ENCODE measurements at places on chromosomes 7 and 10.
A peak's percentile ranks its signal among the peaks of the same experiment; 100 is the strongest.

- DNase-seq, result no peak
These were observed 637.1 kb downstream of the GATA3 start for GRCh38 chr10:8691498-8692017.

- no peak for DNase-seq
These were observed 29.0 kb upstream of the OGDHL start for GRCh38 chr10:49791100-49791499.

GRCh38 chr10:12333380-12334185 is 15.8 kb upstream of the CAMK1D start:
- DNase-seq, result no peak

DNA sequence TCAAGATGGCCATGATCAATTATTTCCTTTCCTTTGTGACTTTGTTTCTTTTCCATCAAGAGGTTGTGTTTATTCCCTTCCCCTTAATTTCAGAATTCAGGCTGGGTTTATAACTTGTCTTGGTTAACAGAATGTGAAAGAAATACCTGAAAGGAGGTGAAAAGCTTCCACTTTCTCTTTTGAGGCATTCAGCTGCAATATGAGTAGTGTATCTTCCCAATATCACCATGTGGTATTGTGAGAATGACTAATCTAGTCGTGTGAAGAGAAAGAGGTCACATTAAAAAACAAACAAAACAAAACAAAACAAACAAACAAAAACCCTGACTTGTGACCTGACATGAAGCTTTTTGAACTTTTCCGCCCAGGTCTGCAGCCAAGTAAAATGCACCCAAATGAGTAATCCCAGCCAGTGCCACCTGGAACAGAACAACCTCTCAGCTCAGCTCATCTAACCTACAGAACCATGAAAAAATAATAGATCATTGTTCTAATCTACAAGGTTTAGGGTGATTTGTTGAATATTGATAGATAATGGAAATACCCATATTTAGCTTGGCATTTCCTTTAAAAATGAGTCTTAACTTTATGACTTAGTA is 70.8 kb upstream of the TEX47 start:
- no peak for DNase-seq

- DNase-seq, result no peak
These were observed 558.8 kb upstream of the GALNT17 start for GRCh38 chr7:70573071-70573661.

GRCh38 chr7:138658889-138659288 is 42.3 kb downstream of the SVOPL start:
- no peak for DNase-seq

DNA sequence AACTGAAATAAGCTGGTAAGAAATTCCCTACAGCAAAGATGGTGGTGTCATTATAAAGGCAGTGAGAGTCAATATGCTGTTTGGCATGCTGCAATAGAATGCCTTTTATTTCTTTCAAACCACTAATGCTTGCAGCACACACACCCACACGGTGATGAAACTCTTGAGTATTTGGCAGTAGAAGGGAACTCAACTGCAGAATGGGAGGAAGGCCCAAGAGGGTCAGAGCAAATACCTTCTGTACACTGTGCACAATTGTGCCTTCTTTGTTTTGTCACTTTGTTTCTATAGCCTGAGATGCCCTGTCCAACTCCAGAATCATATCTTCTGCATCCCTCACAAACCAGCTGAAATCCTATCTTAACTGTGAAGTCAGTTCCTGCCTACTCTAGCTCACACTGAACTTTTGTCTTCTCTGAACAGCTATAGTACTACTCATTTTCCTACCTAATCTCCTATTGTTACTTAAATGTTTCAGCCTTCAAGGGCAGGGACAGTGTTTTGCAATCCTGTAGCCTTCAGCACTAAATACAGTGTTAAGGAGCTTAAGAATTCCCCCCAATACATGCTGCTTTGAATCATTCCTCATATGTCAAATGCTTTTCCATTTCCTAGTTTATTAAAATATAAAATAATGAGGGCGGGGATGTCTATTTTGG is 22.2 kb downstream of the MMS19 start:
- DNase-seq, result no peak

GRCh38 chr7:31720366-31720765 is 33.4 kb downstream of the PPP1R17 start:
- no peak for DNase-seq

GRCh38 chr7:33300131-33300530 is 170.8 kb downstream of the BBS9 start:
- no peak for DNase-seq

DNA sequence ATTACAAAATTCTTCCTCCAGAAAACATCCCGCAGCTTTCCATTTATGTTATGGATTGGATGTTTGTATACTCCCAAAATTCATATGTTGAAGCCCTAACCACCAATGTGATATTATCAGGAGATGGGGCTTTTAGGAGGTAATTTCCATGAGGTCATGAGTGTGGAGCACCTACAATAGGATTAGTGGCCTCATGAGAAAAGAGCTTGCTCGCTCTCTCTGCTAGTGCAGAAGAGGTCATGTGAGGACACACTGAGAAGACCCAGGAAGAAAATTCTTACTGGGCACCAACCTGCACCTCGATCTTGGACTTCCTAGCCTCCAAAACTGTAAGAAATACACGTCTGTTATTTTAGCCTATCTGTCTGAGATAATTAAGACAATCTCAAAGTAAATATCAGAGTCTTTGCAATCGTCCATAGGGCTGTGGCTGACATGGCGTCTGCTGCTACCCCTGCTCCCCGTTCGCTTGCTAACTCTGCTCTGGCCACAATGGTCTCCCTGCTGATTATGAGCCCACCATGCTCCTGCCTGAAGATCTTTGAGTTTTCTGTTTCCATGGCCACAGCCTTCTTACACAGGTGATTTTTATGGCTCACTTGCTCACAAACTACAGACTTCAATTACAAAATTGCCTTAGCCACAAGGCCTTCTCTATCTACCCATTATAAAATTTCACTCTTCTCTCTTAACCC is 333.3 kb downstream of the CACNA2D1 start:
- no peak for DNase-seq

- no peak for DNase-seq
These were observed 19.9 kb downstream of the TMEM270 start for GRCh38 chr7:73880755-73881328.

GRCh38 chr7:127885843-127886242 is 145.4 kb downstream of the LRRC4 start:
- DNase-seq, result no peak

DNA sequence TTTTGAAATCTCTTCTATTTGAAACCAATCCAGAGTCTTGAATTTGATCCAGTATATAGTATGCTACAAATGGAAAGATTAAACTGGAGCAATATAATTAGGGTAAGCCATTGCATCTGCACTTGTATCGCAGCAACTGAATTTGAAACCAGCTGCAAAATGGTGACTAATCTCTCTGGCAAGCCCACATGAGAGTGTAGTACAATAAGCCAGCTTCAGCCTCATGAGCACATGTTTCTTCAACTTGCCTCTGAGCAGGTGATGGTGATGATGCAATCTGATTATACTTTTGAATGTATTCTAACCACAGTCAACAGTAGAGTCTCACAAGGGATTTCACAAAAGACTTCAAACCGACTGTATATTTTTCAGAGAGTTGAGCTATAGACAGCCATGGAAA is 829 bp upstream of the RPA3 start:
- peak; percentile 6 for DNase-seq

- DNase-seq, result no peak
These were observed 2.0 kb upstream of the NRAP start for GRCh38 chr10:113665806-113666354.

- DNase-seq, result no peak
These were observed 17.5 kb upstream of the CDK1 start for GRCh38 chr10:60760711-60761210.

DNA sequence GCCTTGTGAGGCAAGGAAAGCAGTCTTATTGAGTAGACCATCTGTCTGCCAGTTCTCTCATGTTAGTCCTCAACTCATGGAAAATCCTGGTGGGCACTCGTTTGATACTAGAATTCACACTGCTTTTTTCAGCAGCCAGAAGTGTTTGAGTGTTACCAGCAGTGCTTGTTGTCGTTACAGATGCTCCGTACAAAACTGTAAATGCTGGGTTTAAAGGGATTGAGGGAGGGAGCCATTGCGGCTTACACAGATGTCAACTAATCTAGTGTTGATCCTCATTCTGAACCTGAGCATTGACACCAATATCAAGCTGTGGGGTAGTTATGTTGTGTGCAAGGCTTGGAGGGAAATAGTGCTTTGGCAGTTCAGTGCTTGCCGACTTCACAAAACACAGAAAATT is 348.6 kb downstream of the AUTS2 start:
- DNase-seq, result no peak

- no peak for DNase-seq
These were observed 26.9 kb downstream of the NOD1 start for GRCh38 chr7:30451539-30452279.

- no peak for DNase-seq
These were observed 9.8 kb downstream of the PTPRZ1 start for GRCh38 chr7:121882731-121883130.

DNA sequence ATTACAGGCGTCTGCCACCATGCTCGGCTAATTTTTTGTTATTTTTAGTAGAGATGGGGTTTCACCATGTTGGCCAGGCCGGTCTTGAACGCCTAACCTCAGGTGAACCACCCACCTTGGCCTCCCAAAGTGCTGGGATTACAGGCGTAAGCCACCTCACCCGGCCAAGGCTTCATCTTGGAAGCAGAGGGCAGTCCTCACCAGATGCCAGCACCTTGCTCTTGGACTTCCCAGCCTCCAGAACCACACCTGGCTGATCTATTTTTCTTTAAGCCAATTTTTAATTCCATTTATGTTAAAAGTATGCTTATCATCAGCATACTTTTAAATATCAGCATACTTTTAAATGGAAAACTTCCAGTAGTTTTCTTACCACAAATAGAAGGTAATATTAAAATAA is 12.2 kb downstream of the ANXA7 start:
- DNase-seq, result no peak

DNA sequence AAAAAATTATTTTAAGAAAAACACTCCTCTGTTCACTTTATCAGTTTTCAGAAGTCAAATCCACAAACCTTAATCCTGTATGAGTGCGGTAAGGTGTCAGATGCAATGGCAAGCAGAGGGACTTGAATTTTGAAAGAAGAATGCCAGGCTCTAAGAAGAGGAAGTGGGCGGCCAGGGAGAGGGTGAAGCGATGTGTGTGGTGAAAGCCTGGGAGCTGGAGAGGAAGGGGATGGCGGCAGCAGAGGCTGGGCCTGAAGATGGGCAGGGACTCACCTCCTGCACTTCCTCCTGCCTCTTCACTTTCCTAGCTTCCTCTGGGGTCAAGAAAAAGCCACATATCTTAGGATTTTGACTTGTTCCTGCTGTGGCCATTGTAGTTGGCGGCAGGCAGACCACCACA is 609.6 kb downstream of the PARD3 start:
- no peak for DNase-seq

GRCh38 chr10:3755440-3756359 is 29.3 kb downstream of the KLF6 start:
- DNase-seq, result no peak

DNA sequence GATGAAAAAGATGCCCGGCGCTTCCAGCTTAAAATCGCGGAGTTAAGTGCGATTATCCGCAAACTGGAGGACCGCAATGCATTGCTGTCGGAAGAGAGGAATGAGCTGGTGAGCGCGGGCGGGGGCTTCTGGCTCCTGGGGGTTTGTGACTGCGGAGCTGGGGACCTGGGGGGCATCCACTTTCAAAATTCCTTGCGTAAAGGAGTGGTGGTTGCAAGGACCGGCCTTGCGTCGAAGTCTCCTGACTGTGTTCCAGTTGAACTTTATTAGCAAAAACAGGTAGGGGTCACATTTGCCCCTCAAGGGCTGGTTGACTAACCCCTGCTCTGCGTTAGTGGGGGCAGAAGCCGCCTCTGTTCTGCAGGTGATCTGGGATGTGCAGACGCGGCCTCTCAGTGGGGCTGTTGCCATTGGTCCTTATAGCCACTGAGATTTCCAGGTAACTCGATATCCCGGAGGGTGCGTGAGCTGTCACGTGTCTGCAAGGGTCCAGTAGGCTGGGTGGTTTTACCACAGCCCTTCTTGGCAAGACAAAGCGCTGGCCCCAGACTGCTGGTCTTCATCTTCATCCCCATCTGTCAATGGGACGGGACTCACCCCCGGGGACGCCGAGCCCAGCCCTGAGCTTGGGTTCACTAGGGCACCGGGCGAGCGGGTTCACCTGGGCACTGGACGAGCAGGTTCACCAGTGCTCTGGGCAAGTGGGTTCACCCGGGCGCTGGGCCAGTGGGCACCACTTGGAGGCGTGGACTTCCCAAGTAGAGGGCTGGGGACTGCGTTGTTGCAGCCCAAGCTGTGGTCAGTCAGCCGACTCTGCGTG is 51.5 kb upstream of the DPYSL4 start:
- DNase-seq, result no peak

- peak; percentile 54 for DNase-seq
These were observed 27.3 kb downstream of the PPIF start for GRCh38 chr10:79374312-79375191.

DNA sequence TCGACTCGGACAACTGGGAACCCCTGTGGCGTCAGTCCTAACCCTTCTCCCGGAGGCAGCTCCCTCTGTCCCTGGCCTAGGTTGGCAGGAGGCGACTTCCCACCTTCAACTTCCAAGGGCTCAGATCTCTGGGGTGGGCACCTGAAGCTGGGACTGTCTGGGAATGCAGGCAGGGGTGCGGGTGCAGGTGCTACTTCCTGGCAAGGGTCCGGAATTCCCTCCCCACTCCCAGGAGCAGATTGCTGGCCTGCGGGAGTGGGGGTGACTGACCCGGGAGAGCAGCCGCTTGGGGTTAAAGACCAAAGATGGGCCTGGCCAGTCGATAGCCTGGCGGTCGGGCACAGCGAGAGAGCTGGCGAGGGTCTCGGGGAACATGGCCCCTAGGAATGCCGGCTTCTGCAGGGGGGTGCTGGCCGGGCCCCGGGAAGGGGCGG is 387 bp downstream of the EPHA1 start:
- no peak for DNase-seq

DNA sequence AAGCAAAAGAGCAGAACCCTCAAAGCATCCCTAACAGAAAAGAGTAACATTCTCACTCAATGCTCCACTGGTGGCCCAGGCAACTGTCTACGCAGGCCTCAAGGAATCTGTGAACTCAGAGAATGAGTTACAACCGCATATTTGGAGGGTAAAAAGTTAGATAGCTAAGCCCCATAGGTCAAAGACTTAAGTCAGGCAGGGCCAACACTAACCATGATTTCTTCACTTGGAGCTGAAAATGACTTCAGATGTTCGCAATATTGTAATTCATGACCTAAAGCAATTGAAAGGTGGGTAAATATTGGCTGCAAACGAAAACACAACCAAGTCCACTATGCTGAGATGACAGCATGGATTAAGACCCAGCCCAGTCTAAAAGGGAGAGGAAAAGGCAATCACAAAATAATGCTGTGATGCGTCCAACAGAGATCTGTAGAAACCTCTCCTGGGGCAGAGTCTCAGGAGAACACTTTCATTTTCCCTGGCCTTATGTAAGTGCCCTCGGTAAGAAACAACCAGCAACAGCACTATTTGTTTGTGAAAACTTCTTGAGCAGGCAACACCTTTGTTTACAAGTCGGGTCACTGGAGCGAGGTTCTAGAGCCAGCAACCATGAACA is 176.5 kb downstream of the TNS3 start:
- no peak for DNase-seq

GRCh38 chr7:130648580-130648979 is 20.0 kb downstream of the COPG2 start:
- DNase-seq, result no peak

- no peak for DNase-seq
These were observed 69.0 kb downstream of the EZH2 start for GRCh38 chr7:148814922-148815559.

All from stimulated activated CD4-positive, alpha-beta T cell treated with anti-CD3 and anti-CD28 coated beads, Interleukin-1b, Interleukin-23, amount 100 ng/mL, for 1 hour (primary cell).